Caki2 (cell line): ENCODE measurements at places on chromosomes 6 and 20.

- DNase-seq: no peak
Observed at GRCh38 chr20:62345681-62346370, 21.3 kb downstream of the LAMA5 start.

DNA sequence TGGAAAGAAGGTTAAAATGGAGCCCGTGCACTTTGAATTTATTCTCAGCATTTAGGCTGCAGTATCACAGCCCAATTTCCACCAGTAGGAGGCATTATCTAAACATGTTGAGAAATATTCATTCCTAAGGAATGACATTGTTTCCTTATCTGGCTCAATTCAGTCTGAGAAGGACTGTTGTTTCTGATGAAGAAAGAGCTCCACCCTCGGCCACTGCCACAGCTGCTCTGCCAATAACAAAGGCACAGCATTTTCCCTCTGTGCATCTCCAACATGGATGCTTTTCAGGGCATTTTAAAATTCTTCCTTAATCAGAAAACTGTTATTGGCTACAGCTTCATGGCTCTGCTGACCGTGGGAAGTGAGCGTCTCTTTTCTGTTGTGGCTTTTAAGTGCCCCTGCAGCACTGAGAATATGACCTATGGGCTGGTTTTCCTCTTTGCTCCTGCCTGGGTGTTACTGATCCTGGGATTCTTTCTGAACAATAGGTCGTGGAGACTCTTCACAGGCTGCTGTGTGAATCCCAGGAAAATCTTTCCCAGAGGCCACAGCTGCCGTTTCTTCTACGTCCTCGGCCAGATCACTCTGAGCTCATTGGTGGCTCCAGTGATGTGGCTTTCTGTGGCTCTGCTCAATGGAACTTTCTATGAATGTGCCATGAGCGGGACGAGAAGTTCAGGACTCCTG, at the start of gene CALHM5:
CALHM5 (plus strand) TSS at position 216 of the 687 bp plus-strand sequence; CDS start at position 274, 58 bp downstream.
- peak; percentile 71 for DNase-seq

GRCh38 chr20:16017656-16018055, 555.6 kb downstream of the KIF16B start:
- DNase-seq: peak; percentile 46

GRCh38 chr6:10613723-10614122, 80.7 kb downstream of the C6orf52 start:
- no peak for DNase-seq

DNA sequence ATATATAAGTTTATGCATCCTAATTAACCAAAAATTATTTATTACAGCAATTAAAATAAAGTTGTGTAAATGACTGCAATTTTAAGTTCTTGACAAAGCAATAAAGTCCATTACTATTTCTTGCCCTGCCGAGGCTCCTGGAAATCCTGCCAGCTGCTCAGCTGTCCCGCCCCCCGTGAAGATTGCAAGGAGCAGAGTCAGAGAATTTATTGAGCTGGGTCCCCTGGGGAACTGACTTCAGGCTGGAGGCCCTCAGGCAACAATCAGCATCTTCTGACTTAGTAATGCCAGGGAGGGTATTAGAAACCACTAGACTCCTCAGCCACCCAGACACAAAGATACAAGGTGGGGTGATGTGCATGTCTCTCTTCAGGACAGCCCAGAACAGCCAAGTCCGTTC, 92.3 kb downstream of the EDN3 start:
- no peak for DNase-seq

- no peak for DNase-seq
Observed at GRCh38 chr20:13567663-13568062, 71.1 kb downstream of the TASP1 start.

GRCh38 chr6:71482742-71483141, 194.1 kb downstream of the OGFRL1 start:
- peak; percentile 44 for DNase-seq

DNA sequence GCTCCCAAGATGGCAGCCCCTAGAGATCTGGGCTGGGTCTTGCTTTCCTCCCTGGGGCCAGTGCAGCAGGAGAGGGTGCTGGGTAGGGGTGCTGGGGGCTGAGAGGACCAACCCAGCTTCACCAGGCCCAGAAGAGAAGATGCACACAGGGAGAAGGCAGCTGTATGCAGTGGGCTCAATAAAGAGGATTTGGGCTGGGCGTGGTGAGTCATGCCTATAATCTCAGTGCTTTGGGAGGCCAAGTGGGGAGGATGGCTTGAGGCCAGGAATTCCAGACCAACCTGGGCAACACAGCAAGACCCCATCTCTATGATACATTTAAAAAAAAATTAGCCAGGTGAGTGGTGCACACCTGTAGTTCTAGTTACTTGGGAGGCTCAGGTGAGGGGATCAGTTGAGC, 25.7 kb upstream of the EMILIN3 start:
- no peak for DNase-seq

DNA sequence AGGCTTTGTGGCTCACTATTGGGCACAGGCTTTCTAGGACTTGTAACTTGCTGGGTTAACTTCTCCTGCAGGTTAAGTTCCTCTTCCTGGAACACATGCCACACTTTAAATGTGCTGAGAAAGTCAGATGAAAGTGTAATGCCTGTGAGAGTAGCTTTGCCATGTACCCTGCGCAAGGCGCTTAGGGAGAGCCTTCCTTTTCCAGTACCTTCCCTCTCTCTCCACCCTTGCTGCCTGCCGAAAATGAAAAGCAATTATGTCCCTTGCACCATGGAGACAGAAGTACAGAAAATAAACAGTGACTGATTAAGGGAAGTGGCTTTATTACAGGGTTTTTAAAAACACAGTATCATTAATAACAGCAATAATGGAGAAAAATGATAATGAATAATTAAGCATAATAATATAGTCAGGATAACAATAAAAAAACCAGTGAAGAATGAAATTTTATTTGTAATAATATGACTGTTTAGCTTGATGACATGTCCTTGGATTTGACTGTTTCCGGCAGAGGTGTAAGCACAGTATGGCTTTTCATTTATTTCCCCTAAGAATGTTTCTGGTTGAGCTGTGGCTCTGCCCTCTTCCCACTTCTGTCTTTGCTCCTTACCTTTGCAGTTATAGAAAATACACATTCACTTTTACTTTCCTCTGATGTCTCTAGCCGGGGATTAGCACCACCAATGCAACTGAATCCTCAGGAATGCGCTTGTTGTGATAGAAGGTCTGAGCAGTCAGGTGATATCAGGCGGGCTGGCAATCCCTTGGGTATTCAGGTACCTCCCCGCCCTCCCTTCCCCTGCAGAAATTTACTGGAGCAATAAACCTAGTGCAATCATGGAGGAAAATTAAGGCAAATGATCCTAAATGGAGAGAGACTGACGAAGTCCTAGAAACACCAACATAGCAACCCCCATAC, 472.3 kb upstream of the CITED2 start:
- no peak for DNase-seq

- DNase-seq: no peak
Observed at GRCh38 chr6:151096255-151096612, 143.5 kb upstream of the AKAP12 start.
